GOT3 (cell line): ENCODE measurements at places on chromosomes 7 and 10.

- DNase-seq, result no peak
Observed at GRCh38 chr7:12323415-12323814, 80.2 kb downstream of the VWDE start.

DNA sequence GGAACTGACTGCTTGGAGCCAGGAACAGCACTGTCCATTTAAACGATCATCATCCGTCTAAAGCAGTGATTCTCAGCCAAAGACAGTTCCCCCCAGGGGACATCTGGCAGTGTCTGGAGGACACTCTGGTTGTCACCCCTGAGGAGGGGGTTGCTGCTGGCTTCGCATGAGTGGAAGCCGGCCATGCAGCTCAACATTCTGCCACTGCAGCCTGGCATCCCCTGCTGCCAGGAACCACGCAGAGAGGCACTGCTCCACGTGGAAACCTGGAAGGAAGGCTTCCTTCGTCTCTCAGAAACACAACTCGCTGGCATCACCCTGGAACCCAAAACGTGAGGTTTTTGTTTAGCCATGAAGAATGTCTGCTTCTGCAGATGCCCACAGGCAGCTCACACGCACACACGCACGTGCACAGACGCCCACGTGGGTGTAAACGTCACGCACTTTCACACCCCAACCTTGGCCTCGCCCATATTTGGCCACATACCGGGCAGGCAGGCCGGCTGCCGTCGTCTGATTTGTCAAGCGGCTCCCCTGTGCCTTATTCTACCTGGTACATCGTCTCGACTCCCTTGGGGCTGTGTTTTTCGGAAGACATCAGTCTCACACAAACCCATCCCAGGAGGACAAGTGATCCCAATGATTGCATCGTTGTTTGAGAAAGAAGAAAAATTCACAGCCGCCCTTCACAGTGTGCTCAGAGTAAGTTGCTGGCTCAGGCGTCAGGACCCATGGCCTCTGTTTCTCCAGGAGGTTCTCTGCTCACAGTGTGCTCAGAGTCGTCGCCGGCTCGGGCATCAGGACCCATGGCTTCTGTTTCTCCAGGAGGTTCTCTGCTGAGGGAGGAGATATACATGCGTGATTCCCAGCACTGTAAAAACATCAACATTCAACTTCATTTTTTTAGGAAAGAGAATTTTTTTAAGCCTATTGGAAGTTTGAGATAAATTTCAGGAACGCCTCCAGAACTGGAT is 127.2 kb upstream of the PPP2R2D start:
- no peak for DNase-seq

DNA sequence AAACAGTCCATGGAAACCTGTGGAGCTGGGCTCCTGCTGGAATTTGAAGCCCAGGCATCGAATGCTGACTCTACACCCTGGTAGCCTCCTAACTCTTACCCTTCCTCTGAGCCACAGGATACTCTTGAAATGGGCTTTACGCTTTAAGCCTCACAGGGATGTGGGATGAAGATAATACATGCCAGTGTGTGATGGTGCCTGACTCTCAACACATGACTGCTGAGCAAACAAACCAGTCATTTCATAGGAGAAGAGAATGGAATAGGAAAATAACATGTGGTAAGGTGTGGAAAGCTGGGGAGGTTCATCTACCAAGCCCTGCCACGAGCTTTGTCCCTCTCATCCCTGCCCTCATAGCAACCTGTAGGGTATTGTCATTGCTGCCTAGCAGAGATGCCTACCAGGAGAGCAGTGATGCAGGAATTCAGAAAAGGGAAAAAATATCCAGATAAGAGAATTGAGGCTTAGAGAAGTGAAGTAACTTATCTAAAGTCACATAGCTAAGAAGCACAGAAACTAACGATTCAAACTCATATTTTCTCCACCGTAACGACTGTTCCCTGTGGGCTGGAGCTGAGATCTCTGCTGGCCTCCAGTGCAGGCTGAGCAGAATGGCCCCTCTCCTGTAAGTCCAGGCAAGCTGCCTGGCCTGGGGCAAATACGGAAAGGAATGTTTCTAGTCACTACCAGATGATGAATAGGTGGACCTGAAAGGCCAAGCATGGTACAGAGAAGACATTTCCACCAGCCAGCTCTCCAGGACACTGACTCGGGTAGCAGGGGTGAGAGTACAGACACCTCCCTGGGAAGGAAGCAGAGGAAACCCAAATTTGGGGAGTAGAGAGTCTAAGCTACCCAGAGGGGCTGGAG is 90.2 kb upstream of the DUSP5 start:
- DNase-seq, result no peak

DNA sequence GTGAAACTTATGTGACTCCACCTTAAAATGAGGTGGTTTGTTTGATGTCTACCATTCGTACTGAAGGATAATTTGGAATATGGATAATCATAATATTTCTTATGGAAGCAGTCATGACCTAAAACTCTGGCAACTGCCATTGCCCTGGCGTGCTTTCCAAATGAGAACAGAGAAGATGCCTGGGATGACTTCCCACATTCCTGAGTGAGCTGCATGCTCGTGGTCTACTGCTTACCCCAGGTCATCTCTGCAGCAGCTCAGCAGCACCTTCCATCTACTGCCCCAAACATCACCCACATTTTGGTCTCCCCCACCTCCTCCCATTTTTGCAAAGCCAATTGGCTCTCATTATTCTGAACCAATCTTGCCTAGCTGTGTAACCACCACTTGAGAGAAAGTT is 40.1 kb downstream of the LYZL1 start:
- no peak for DNase-seq

DNA sequence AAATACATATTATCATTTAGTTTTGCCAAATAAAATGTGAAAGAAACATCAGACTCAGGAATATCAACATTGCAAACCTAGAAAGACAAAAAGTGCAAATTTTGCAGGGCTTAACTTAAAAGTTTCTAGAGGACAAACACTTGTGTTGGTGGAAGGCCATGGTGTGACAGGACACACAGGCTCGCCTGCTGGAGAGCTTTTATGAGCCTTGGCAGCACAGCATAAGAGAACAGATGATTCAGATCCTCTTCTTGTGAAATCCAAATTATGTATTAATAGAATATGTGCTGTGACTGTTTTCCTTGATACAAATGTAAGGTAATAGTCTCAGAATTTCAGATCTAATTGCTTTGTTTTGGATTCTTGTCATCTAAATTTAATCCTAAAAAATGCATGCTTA is 72.9 kb upstream of the ABCB5 start:
- DNase-seq, result no peak

DNA sequence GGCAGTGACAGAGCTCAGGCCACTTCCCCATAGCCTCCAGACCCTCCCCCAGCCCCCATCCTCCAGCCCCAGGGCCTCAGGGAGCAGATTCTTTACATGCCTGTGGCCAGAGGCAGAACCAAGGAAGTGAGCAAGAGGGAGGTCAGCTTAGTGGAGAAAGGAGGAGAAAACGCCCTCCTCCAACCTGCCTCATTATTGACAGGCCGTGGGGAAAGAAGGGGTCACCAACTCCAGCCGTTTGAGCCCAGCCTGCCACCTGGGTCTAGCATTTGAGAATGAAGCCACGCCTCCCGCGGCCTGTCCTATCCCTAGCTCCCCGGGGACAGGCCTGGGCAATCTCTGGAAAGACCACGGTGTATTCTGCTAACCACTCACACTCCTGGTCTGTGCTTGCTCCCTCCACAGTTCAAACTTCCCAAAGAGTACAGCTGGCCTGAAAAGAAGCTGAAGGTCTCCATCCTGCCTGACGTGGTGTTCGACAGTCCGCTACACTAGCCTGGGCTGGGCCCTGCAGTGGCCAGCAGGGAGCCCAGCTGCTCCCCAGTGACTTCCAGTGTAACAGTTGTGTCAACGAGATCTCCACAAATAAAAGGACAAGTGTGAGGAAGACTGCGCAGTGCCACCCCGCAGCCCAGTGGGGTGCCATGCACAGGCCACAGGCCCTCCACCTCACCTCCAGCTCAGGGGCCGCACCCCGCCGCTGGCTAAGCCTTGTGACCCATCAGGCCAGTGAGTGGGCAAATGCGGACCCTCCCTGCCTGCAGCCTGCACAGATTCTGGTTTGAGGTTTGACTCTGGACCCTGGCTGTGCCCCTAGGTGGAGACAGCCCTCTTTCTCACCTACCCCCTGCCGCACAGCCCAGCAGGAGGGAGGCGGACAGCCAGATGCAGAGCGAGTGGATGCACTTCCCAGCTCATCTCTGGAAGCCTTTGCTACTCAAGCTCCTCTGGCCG is 14.3 kb upstream of the TRIM8 start:
- DNase-seq, result no peak

- no peak for DNase-seq
Observed at GRCh38 chr10:408236-408635, 273.0 kb downstream of the ZMYND11 start.

DNA sequence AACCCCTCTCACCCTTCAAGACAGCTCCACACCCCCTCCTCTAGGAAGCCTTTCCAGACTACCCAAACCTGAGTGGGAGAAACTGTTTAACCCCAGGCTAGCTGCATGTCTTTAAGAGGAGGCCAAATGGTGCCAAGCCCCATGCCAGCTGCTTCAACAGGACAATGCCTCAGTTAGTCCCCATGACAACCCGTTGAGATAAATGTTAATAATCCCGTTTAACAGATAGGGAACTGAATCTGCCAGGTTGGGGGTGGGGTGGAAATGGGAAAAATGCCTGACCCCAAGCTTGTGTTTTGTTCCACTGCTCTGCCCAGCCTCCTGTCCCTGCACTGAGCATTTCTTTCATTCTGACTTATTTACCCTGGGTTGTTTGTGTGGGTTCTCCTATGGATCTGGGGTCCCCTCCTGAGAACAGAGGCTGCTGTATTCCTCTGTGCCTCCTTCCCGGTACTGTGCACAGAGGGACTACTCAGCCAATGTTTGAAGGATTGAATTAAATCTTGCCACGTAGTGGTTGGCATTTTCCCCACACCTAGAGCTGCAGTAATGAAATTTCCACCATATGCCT is 452.6 kb upstream of the ZMIZ1 start:
- DNase-seq, result no peak

DNA sequence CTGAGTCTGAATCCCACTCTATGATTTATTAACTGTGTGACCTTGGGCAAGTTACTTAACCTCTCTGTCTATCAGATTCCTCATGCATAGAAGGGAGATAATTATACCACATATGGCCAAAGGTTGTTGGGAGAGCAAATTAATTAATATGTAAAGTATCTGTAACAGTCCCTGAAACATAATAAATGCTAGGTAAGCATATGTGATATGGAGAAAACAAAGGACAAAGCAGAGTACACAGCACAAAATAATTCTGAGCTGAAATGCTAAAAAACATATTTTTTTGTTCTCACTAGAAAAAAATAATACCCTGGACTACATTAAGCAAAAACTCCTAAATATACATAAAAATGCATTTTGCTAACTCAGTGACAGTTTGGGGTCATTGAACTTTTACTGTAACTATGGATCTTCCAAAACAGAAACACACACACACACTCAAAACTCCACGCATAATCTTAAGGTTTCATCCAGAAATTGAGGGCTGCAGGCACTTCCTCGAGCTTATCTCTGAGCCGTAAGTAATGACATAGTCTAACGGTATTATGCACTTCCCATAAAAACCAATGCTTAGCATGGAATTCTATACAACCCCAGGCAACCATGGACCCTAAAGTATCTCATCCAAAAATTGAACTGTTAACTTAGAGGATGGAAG is 201.7 kb upstream of the PTN start:
- DNase-seq, result no peak
